ENCODE measurements at places on chromosomes 1 and 21.

- DNase-seq, result no peak
Observed at GRCh38 chr1:11842154-11843041, 5.2 kb downstream of the NPPA start.

DNA sequence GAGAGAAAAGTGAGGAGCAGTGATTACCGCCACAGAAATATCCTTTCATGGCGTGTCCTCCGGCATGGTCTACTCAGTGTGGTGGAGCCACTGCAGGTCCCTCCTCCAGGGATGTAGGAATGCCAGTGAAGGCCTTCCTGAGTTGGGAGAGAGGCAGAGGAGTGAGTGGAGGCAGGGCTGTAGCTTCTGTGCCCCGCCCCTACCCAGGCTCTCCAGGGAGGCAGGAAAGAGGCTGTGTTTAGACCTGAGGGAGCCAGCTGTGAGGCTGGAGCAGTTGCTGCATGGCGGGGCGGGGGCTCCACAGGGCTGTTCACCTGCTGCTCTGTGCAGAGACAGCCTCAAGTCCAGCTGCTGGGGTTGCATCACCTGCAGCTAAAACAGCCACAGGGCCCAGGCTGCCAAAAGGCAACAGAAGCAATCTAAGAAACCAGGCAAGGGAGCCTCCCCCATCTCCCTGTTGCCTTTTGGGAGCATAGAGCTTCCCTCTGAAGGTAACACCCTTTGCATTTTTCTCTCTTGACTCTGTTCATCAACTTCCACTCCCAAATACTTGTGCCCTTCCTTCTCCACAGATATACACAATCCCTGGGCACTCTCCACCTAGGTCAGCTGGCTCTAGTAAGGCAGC, 801 bp upstream of the ANXA9 start:
- no peak for DNase-seq

DNA sequence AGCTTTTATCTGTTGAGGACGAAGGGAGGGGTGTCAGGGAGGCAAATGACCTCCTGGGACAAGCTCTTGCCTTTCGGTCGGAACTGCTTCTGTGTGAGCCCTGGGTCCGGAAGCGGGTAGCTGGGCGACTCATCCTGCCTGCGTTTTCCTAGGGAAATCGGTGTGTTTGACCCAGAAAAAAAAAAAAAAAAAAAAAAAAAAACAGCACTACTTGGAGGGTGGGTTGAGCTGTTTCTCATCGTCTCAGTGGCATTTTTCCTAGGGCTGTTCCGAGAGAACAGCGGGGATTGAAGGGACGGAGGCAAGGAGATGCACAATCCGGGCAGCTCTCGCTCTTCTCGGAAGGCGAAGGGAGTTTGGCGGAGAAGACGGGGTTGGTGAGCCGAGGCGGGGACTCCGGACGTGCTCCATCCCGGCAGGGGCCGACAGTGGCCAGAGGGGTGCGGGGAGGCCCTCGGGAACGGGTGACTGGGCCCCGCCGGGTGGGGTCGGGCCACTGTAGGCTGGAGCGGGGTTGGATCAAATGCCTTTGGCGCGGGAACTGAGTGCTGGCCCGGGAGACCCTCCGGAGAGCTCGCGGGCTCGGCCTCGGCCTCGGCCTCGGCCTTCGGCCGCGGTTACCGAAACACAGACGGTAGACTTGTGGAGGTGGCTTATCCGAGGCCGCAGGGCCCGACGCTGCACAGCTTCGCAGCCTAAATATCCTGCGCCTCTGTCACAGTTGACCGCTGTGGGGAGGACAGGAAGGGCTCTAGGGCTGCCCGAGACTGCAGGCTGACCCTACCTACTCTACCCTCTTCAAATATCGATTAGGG, 2.4 kb upstream of the BARHL2 start:
- DNase-seq, result no peak

GRCh38 chr1:81472387-81472786, 328.3 kb upstream of the ADGRL2 start:
- no peak for DNase-seq

DNA sequence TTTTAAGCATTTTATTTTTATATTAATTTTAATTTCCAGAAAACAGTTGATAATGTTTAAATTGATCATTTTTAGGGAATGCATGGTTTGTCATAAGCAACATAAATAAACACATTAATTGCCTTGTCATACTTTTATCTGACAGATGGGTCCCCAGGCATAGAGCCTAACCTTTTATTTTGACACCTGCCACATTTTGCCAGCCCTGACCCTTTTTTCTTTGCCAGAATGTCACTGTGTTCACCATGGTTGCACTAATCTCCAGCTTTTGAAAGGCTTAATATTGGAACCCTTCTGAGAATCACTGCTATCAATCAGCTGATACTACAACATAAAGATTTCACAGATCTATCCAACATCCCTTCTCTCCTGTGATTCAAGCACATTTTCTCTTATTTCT, 56.0 kb upstream of the DPYD start:
- DNase-seq, result no peak

- DNase-seq, result no peak
Observed at GRCh38 chr1:192435704-192436103, 118.9 kb downstream of the RGS21 start.

- DNase-seq, result no peak
Observed at GRCh38 chr1:153343811-153344717, 4.6 kb downstream of the PGLYRP4 start.

DNA sequence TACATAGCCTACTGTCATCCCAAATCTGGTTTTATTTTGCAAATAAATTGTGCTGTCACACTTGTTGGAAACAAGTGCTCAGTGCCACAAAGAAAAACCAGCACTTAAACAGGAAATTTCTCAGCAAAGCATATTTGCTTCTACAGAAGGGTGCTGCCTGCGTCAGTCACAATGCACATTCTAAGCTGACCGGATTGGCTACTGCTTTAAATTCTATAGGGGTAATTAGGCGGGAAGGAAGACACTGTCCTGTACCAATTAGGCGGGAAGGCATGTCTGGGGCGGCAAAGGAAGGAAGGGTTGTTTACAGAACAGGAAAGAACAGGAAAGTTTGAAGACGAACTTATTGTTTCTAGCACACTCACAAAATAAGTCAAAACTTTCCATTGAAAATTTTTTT, 2.8 kb downstream of the IFI16 start:
- peak; percentile 22 for DNase-seq

DNA sequence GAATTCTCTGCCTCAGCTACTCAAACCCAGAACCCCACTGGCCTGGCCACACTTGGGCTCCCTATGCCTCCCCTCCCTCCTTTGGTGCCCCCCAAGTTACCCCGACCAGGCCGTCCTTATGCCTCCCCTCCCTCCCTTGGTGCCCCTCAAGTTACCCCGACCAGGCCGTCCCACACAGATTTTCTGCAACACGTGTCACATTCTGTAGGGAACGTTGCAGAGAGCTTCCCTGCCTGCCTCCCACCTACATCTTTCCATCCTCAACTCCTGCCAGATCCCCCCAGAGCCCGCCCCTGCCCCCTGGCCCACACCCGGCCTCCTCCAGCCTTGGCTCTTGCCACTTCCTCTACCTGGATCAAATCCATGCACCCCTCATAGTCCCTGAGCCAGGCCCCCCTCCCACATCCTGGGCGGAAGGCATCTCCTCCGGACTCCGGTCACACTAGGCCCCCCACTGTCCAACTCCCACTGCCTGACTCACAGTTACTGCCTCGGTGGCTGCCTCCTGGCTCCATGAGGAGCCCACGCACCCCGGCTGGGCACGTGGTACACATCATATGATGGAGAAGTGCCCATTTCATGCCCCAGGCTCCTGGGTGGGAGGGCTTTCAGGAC, 41.2 kb downstream of the KCNAB2 start:
- DNase-seq, result no peak

Measured in astrocyte (in vitro differentiated cells and primary cell).